NCI-H524 (cell line): ENCODE measurements at places on chromosomes 7 and 10.

DNA sequence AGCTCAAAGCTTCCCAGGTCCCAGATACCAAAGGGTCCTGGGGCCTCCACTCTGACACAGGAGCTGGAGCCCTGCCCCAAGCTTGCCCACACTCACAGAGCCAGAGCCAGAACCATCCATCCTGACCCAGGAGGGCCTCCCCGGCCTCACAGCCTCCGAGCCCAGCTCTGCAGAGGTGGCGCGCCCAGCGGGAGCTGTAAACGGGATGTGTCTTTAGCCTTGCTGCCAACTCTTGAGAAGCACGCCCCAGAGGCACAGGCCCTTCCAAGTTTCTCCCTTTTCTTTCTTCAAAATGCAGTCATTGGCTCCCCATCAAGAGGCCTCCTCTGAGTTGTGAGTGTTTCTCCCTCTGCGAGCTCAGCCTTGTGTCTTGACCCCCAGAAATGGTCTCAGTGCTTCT is 75.0 kb downstream of the PDGFA start:
- no peak for DNase-seq

DNA sequence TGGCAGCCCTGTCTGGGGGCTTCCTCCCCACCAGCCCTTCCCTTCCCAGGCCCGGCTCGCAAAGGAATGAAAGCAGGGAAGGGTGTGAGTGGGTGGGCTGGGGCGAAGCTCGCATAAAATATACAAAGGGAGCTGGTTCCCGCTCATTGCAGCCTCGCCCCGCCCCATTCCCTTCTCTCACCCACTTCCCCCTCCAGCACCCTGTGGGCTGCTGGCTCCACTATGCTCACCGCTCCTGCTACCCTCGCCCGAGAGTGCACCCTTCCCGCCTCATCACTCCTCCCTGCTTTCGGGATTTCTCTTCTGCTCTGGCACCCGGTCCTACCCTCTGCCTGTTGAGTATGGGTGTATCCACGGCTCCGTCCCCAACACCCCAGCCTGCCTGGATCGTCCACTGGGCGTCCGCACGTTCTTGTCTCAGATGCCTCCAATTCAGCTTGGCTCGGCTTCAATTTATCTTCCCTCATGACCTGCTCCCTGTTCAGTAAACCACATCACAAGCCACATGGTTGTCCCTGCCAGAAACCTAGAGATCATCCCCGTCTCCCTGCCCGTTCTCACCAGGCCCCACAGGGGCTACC is 14.4 kb upstream of the TTYH3 start:
- DNase-seq, result no peak

DNA sequence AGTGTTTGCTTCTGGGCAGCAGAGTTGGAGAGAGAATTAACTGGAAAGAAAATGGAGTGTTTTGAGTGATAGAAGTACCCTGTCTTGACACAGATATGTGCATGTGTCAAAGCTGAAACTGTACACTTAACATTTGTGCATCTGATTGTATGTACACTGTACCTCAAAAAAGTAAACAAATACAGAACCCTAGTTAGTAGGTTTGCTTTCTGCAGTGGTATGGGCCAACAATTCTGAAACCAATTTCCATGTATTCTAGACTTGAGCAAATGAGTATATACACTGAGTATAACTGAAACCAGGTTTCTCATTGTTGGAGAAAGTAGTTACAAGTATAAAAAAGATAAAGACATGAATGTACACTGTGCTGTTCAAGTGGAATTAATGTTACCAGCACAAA is 52.4 kb downstream of the ELAPOR2 start:
- no peak for DNase-seq

DNA sequence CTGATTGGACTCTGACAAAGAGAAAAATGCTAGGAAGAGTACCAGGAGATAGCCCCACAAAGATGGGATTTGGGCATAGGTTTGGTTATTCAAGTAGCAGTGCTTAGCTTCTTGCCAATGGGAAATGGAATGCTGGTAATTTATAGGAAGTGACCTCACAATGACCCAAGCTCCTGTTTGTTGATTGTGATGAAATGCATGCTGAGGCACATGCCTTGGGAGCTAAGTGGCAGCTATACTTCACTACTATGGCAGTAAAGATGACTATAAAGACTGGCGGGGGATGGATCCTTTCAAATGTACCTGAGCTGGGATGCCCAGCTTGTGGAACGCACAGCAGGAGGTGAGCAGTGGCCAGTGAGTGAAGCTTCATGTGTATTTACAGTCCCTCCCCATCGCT is 153.8 kb downstream of the ZNF22 start:
- DNase-seq, result no peak

- no peak for DNase-seq
These were observed 61.6 kb downstream of the PDZD8 start for GRCh38 chr10:117313641-117314040.
